ENCODE measurements at places on chromosomes 5 and 9.

- DNase-seq = no peak
These were observed 344.3 kb upstream of the CLINT1 start for GRCh38 chr5:158203261-158203660.

- DNase-seq = peak; percentile 82
These were observed 684 bp downstream of the DNAJA1 start for GRCh38 chr9:33025572-33026342.

- no peak for DNase-seq
These were observed 40.1 kb upstream of the TIFAB start for GRCh38 chr5:135492319-135492626.

GRCh38 chr5:120703918-120704587 lies 240.0 kb downstream of the PRR16 start:
- DNase-seq = no peak

GRCh38 chr9:18379073-18379811 lies 94.7 kb upstream of the ADAMTSL1 start:
- no peak for DNase-seq

- DNase-seq = no peak
These were observed 403.7 kb upstream of the ZNF608 start for GRCh38 chr5:125150041-125150669.

DNA sequence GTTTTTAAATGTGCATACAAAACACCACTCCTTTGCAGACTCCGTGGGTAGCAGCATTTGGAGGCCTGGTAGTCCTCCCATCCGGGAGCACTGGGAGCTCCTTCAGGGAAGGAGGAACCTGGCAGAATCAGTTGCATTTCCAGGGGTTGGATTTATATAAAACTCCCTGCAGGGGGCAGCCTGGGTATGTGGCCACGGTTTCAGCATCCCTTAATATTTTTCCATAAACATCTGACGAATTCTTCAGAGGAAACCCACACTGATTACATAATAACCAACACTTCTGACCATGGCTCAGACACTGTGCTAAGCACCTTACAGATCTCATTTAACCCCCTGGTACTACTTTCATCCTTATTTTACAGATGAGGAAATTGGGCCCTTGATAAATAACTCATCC lies 6.1 kb upstream of the AFAP1L1 start:
- DNase-seq = no peak

GRCh38 chr5:35230038-35230611 lies at the start of gene PRLR:
TSS of gene PRLR (minus strand) at chr5:35230487. CDS start at chr5:35089620, 140,867 bp downstream.
- no peak for DNase-seq
